ENCODE measurements at places on chromosomes 2 and 18.

- no peak for DNase-seq
Observed at GRCh38 chr2:63740943-63741342, 100.8 kb upstream of the UGP2 start.

DNA sequence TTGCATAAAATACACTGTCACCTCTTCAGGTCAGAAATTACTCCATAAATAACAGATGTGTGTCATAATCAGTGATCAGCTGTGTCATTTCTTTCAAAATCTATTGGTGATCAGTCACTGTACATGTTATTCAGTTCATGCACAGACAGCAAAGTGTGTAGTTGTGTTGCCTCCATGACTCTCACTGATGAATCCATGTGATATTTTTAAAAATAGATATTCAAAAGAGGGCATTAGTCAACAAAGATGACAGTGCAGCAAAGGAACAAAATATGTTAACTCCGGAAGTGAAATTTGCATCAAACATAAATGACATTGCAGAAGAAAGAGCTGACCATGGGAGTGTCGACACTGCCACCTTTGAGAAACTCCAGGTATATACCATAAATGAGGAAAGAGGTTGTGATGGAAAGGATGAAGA, 17.1 kb upstream of the MCM6 start:
- no peak for DNase-seq

DNA sequence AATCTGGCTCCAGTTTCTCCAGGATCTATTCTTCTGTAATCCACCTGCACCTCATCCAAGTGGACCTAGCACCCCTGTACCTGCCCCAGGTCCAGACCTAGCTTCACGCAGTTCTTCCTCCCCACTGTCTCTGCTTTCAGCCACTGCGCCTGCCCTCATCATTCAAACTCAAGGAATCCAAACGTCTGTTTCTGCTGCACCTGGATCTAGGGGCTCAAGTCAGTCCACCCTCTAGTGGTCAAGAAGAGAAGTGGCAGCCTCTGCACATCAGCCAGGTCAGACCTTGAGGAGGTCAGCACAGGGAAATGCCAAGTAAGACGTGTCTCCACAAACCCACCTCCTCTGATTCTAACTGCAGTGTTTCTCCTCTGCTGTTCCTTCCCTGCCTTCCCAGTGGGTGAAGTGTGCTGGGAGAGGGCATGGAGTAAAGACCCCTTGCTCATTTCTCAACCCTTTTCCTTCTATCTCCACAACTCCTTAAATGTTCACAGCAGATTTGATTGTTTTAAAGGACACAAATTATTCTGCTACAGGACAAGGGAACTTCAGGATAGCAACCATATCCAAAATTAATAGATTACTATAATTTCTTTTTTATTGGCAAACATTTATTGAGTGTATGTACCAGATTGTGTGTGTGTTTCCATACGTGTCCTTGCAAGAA, 8.6 kb upstream of the RNF152 start:
- DNase-seq: peak; percentile 48

DNA sequence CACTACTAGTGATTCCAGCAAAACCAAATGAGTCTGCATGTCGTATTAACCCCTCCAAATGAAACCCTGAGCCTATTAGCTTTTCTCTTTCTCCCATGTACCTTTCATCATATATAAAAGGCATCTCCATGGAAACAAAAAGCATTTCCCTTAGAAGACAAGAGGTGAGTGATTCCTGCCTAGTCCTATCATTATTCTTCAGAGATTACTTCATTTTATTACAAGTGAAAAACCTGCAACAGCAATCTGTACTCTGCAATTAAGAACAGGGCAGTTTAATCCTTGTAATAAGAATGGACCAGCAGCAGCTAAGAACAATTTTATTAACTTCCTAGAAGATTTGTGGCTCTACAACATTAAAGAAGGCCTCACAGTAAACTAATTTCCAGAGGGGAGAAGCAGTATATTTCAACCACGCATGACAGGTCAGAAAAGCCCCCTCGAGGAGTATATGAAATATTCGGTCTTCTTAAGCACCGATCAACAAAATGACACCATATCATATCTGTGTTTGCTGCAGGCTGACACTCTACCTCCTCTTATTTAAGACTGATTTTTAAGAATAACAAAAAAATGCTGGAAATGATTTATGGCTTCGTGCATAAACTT, 132.3 kb upstream of the TFPI start:
- no peak for DNase-seq

DNA sequence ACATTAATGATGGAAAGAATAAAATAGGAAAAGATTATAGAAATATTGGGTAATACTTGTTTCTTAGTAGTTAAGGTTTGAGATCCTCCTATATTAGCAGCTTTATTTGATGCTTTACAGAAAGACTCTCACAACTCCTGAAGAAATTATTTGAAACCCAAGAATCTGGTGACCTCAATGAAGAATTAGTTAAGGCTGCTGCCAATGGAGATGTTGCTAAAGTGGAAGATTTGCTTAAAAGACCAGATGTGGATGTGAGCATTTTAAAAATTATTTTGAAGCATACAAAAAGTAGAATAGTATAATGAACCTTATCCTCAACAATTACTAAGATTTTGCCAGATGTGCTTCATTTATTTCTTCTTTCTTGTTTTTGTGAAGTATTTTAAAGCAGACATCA, 59.1 kb downstream of the MIB1 start:
- no peak for DNase-seq

- no peak for DNase-seq
Observed at GRCh38 chr2:47193607-47194006, 38.5 kb upstream of the STPG4 start.

- DNase-seq: no peak
Observed at GRCh38 chr2:85162746-85163301, 29.6 kb downstream of the TCF7L1 start.

GRCh38 chr2:3223080-3223923, 154.3 kb downstream of the EIPR1 start:
- no peak for DNase-seq

DNA sequence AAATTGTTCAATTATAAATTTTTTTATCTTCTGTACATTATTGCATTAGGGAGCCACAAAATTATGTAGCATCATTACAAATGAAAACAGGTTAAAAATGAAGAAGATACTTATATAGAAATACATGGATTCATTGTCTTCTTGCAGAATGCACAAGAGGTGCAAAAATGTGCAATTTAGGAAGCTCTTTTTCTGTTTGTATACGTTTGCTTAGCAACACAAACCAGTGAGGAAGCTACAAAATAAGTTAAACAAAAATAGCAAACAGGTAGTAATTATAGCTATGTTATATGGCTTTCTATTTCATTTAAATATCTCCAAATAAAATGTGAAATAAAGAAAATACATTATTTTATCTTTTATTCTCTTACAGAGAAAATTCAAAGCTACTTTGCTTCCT, 177.6 kb upstream of the SESTD1 start:
- DNase-seq: no peak

DNA sequence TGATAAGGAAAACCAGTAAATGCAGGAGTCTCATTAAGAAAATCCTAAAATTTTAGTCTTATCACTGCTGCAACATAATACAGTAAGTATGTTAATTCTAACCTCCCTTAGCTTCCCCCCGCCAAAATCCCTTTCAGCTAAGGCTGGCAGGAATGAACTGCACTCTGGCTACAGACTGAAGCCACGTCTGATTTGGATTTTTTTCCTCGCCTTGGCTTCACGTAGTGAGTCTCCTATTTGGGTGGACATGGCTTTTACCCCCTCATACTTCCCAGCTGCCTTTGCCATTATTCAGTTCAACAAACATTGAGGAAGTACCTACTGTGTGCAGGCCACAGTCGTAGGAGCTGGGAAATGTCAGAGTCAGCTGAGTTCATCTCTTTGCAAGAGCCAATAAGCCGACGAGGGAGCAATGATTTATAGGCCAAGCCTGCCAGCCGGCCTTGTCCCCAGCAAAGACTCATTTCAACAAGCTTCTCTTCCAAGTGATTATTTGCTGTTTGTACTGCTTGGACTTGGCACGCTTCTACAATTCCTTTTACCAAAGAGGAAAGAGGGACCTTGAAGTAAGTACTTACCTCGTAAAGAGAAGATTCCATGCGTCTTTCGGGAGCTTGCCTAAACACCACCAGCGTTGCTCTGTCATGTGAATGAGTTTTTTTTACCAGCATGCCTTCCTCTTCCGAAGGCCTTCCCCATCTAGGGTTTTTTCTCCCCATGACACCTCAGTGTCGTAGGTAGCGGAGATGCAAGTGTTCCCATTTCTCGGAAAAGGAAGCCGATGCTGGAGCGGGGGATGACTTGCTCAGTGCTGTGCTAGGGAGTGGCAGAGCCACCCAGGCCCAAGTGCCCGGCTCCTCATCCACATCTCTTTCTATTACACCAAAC, 138.6 kb downstream of the KLHL29 start:
- no peak for DNase-seq

- DNase-seq: no peak
Observed at GRCh38 chr2:37637190-37637860, 34.1 kb downstream of the CDC42EP3 start.

DNA sequence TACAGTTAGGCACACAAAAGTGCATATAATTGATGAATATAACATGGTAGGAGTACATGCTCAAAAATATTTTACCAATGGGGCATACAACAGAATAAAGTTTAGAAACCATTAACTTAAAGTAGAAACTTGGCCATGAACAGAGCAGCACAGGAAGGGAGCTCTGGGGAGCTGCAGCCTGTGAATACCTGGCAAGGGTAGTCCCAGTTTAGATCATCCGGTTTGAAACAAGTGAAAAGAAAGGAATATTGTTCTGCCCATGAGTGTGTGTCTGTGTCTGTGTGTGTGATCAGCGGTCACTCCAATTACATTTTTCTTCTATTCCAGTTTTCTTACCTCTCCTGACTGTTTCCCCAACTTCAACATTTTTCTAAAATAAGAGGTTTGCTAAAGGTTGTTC, 233.0 kb downstream of the ALK start:
- no peak for DNase-seq

GRCh38 chr18:77897606-77898005, 648.0 kb downstream of the GALR1 start:
- DNase-seq: no peak

GRCh38 chr2:65175894-65176530, 46.1 kb upstream of the RAB1A start:
- no peak for DNase-seq

DNA sequence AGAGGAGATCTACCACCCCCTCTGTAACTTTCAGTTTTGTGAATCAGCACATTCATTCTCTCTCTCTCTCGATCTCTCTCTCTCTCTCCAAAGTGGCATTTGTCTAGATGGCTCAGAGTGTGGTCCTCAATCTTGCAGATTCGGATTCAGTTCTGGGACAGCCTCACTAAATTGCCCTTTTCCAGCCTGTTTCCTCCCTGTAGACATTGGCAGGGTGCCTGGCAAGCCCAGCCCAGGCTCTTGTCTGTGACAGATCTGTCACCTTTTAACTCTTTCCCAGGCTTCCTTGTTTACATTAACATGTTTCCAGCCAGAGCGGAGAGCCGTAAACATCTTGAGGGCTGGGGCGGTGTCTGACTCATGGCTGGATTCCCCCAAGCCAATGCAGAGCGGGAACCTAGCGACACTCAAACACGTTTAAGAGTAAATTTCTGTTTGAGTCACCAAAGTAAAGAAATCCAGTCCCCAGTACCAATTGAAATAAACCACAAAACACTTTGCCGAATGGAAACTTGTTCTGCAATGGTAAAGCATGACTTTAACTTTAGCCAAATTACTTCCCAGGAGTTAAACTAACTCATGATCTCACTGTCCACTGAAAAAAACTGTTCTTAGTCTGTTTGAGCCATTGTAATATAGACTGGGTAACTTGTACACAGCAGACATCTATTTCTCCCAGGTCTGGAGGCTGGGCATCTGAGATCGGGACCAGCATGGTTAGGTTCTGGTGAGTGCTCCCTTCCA, 6.6 kb upstream of the CYP27C1 start:
- DNase-seq: peak; percentile 17
